ENCODE measurements at places on chromosomes 7 and 10.

GRCh38 chr7:87218796-87219544, 562 bp downstream of the TMEM243 start:
- peak; percentile 22 for DNase-seq

- DNase-seq: no peak
Measured at GRCh38 chr10:54613162-54613561, 187.9 kb downstream of the PCDH15 start.

GRCh38 chr10:113132591-113133121, 182.6 kb downstream of the TCF7L2 start:
- DNase-seq: no peak

DNA sequence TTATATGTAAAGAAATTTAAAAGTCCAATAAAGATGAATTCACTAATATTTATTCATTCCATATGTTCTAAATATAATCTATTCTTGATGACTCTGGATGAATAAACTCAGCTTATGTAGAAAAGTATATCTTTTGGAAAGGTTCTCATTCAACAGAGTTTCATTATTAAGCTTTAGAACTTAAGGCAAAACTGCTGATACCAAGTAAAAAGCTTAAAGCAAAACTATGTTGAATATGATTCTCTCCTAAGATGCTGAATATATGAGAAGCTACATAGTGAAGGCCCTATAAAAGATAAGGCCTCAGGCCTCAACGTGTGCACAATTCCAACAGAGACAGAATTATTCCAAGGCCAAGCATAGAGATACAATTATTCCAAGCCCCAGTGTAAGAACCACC, 30.8 kb downstream of the ZNF800 start:
- DNase-seq: no peak

DNA sequence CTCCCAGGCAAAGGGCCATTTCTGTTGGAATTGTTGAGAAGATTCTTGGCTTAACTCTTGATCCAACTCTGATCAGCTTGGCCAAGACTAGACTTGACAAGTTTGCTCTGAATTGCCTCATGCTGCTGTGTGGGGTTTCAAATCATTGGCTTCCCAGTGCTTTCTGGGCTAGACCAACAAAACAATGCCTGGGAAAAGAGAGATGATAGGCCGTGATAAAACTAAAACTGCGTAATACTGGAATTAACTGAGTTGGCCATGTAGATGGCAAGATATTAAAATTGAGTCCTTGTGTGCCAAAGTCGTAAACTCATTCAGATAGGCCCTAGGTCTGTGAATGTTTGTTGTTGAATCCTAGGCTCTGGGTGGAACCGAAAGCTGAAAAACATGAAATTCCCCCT, 222.6 kb downstream of the MGMT start:
- DNase-seq: no peak

DNA sequence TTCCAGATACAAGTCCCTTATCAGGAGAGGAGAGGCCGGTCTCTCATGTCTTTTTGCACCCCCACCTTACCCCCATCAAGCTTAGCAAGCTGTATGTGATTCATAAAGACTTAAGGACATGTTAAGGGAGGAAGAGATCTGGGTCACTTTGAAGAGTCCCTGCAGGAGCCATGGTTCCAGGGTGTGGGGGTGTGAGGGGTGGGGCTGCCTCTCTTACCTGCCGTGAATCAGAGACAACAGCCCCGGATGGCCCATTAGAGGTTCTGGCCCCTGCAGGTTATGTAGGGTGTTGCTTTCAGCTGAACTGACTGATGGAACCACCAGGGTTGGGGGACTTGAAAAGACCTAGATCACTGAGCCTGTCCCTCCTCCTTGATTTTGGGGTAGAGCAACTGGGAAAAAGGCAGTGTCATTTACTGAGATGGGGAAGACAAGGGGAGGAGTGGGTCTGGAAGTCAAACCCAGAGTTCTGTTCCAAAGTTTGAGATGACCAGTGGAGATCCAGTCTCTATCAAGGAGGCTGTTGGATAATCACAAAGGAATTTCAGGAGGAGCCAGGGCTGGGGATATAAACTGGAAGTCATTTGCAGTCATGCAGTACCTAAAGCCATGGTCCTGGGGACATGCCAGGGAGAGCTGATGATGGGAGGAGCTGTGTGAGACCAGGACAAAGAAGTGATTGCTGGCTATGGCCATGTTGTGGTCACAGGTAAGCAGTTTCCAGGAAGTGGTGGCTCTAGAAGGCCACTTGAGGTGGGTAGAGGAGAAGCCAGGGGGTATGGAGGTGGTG, 23.1 kb downstream of the ADAMTS14 start:
- no peak for DNase-seq

- DNase-seq: no peak
Measured at GRCh38 chr10:28533571-28534304, 820 bp downstream of the WAC start.

DNA sequence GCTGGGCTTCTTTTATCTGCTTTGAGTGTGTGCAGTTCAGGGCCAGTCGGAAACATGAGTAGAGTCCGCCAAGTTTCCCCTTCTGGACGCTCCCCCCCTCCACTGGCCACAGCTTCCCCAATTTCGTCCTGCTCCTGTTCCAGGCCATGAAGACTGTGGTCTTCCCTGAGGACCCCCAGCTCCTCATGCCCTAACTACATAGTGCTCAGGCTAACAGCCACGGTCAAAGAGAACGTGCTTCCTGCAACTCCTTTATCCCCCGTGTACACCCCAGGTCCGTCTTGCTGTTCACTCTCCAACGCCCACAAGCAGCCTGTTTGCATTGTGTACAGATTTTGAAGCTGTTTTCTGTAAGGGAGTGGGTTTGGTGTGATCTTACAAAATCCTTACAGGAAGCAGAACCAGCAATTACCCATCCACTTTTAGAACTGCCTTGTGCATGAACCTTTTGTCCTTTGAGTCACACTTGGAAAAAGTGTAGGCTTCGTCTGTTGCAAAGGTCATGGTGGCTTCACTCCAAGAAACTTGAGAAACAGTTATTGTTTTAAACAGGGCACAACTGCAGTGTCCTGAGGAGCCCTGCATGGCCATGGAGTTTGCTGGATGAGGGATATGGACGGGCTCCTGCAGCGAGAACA, 77.0 kb upstream of the FAM20C start:
- DNase-seq: no peak

- DNase-seq: no peak
Measured at GRCh38 chr10:132904814-132905649, 37.3 kb downstream of the CFAP46 start.

GRCh38 chr10:123746942-123747341, 80.8 kb downstream of the GPR26 start:
- DNase-seq: no peak

GRCh38 chr10:115056186-115056585, 37.0 kb upstream of the ATRNL1 start:
- DNase-seq: no peak

GRCh38 chr10:43774234-43774769, 125.6 kb upstream of the ZNF32 start:
- no peak for DNase-seq

DNA sequence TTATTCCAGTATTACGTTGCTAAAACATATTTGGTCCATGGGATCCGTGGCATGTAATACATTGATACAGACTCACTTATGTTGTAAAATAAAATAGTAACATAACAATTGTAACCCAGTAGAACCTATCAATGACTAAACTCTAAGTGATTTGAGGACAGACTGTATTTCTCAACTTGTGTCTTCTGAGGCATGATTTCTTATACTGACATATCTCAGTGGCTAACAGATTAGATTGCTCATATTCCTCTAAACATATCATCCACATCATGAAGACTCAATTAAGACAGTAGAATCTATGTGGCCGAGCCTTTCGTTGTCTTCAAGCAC, 72.3 kb downstream of the CREB5 start:
- DNase-seq: no peak

GRCh38 chr7:131919920-131920709, 363.7 kb upstream of the PODXL start:
- no peak for DNase-seq

DNA sequence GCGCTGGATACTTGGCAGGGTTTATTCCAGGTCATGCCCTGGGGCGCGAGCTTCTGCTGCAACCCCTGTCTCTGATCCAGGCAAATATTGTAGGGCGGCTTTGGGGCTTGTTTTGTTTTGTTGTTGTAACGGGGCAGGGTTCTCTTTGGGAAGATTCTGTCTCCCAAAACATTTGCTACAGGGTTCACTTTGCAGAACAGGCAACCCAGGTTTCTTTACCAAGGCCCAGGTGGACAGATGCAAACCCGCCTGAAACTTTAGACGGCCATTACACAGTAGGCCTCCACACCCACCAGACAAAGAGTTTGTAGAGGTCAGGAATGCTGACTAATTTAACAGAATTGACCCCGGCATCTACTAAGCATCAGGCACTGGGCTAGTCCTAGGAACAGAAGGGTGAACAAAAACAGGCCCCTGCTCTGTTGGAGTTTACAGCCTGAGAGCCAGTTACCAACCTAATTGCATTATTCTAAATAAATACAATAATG, 567 bp upstream of the CDCA7L start:
- DNase-seq: no peak

DNA sequence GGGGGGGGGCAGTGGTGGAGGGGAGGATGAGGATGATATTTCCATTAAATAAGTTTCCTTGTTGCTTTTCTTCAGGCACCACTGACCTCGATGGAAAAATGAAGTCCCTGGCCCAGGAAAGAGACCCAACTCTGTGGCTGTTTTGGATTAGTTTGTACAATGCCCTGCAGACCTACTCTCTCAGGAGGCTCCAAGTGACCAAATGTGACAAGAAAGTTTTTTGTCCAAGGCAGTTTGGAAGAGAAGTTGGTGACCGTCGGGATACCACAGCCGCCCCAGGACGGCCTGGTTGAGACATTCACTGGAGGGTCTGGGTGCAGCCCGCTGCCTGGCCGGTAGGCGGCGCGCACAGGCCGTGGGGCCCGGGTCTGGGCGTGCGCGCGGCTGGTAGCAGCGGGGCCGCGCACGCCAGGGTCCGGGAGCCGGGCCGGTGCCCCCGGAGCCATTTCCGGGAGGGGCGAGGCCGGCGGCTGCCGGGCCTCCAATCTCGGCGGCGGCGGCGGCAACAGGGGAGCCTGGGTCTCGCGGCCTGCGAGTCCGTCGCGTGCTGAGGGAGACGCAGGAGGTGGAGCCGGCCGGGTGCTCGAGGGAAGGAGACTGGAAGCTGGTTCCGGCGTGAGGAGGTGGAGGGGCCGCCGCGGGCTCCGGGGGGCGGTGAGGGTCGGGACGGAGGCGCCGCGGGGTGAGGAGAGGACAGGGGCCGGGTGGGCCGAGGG, at the start of gene SGPL1:
Gene SGPL1 (plus strand): TSS at position 445 of the 716 bp plus-strand sequence. CDS start 906 bp downstream, outside the sequence.
- DNase-seq: peak; percentile 55

GRCh38 chr7:114364151-114364550, 50.5 kb upstream of the FOXP2 start:
- DNase-seq: no peak

GRCh38 chr10:52744057-52744805, 28.4 kb downstream of the MBL2 start:
- DNase-seq: no peak

- DNase-seq: no peak
Measured at GRCh38 chr10:88920198-88920597, 32.4 kb downstream of the ACTA2 start.

DNA sequence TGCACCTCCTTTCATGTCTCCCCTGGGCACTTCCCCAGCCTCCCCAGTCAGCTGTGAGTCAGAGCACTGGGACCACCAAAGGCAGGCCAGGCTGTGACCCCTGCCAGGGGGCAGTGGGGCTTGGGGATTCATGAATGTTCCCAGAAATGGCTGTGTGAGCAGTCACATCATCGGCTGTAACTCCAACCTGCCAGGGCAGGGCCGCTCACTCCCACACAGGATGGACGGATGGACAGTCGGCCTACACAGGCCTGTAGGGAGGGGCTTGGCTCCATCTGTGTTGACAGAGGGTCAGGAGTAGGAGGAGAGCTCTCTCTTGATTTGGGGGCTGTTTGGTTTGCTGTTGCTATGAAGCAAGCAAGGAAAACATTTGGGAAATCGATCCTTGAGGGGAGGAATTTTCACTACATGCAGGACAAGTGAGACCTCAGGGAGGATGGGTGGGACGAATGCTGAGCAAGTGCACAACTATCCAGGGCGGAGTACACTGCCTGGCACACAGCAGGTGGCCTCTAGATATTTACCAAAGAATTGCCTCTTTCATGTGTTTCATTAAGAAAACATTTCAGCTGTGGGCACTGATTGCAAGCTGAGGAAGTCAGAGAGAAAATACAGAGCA, 2.9 kb upstream of the IGFBP1 start:
- no peak for DNase-seq

- DNase-seq: no peak
Measured at GRCh38 chr10:47061776-47062175, 150.5 kb downstream of the PTPN20 start.

- DNase-seq: no peak
Measured at GRCh38 chr7:29022291-29022988, 64.3 kb upstream of the TRIL start.
